ENCODE measurements at places on chromosomes 6 and 20. TPM values are rescaled to one million over a fixed set of nuclear protein-coding genes. Genes with fewer than 3 reads are reported as not detected.

FOXC1 gene
- 2.2 TPM for polyA plus RNA-seq

HCRTR2 gene
- not detected for polyA plus RNA-seq

CCN5 gene
- 24.1 TPM for polyA plus RNA-seq

ZSCAN31 gene
- 5.6 TPM for polyA plus RNA-seq

DNA sequence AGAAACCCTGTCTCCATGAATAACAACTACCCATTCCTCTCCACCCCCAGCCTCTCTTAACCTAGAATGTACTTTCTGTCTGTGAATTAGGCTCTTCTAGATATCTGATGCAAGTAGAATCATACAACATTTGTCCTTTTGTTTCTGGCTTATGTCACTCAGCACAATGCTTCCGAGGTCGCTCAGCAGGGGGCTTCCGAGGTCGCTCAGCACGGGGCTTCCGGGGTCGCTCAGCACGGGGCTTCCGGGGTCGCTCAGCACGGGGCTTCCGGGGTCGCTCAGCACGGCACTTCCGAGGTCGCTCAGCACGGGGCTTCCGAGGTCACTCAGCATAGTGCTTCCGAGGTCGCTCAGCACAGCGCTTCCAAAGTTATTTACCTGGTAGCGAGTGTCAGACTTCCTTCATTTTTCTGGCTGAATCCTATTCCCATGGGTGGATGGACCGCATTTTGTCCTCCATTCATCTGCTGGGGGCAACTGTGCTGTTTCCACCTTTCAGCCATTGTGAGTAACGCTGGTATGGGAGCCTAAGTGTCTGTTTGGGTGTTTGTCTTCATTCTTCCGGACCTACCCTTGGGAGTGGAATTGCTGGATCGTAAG is 31.0 kb upstream of the BHLHE23 start:
- DNase-seq, result no peak

DNA sequence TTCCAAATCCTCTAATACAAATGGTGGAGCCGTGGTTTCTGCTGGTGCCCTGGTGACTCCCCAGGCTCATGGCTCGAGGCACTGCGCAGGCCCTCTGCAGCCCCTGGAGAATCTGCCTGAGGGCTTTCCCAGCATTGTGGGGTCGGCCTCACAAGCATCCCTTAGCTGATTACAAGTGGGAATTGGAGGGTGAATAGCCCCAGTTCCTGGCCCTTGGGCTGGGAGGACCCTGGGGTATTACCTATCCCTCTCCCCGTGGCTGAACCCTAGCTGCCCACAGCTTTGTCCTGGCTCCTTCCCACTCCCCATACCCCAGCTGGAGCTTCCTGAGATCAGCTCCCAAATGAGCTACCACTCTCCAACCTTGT is 212.2 kb upstream of the CST7 start:
- DNase-seq, result no peak

DNA sequence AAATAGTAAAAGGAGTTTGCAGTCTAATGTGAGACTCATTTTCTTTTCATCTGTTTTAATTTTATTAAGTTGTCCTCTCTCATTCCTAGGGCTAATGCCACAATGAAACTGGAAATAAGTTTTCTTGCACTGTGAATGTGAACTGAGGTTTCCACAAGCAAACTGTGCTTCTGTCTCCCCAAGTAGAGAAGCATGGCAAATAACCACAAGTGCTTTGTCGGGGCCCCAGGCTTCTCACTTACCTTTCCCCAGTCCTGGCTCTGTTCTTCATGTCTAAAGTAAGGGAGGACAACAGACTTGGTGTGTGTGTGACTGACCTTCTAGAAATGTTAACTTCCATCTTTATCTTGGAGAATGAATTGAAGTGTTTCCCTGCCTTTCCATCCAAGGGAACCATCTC is 80.8 kb downstream of the CBFA2T2 start:
- no peak for DNase-seq

GRCh38 chr6:100899202-100899601 is 18.1 kb upstream of the ASCC3 start:
- no peak for DNase-seq

GRCh38 chr6:151665329-151665728 is 142.2 kb upstream of the ESR1 start:
- DNase-seq, result no peak

DNA sequence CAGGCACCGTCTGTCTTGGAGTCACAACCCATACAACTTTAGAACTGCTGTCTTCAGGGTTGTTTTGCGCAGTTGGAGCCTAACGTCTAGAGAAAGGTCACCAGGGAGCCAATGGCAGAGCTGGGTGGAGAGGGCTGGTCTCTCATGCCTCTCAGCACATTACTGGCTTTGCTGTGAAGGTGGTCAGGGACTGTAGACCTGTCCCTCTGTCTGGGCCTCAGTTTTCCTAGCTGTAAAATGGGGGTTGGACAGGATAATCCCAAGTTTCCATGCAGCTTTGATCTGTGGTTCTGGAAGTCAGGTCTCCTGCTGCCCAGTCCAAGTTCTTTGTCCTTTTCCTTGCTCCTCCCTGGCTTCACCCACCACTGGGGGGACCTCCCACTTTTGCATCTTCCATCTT is 52.2 kb upstream of the EPB41L1 start:
- DNase-seq, result no peak

All from lung (tissue), 17 donors.